ENCODE measurements at places on chromosomes 5 and 9. TPM values are rescaled to one million over a fixed set of nuclear protein-coding genes. Genes with fewer than 3 reads are reported as not detected.

GDF9 gene
- total RNA-seq, result not detected

GRCh38 chr9:134877541-134877940 is 3.1 kb upstream of the FCN2 start:
- DNase-seq, result peak; percentile 60

- no peak for DNase-seq
These were observed 101.0 kb downstream of the KCNT1 start for GRCh38 chr9:135802876-135803419.

FOXD4L6 gene
- total RNA-seq, result not detected

DNA sequence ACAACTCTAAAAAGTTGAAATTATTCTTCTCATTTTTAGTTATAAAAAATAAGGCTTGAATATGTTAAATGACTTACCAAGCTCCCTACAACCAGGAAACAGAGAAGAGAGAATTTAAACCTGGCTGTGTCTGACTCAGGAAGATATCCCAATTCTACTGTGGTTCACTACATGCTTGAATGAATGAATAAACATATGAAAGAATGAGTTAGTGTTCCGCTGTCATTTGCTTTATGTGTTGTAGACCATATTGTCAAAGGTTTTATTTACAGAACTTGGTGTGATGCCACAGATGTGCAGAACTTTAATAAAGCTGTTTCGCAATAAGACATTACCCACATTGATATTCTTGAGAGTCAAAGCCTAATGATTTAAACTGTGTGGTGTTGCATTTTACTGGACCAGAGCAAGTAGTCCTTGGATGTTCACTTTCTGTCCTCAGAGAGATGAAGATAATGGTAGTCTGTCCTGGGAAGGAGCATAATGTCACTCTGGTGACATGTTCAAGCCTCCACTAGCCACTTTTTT is 313.2 kb downstream of the TRIM32 start:
- no peak for DNase-seq

PCDHA7 gene
- 0.22 TPM for total RNA-seq

DNA sequence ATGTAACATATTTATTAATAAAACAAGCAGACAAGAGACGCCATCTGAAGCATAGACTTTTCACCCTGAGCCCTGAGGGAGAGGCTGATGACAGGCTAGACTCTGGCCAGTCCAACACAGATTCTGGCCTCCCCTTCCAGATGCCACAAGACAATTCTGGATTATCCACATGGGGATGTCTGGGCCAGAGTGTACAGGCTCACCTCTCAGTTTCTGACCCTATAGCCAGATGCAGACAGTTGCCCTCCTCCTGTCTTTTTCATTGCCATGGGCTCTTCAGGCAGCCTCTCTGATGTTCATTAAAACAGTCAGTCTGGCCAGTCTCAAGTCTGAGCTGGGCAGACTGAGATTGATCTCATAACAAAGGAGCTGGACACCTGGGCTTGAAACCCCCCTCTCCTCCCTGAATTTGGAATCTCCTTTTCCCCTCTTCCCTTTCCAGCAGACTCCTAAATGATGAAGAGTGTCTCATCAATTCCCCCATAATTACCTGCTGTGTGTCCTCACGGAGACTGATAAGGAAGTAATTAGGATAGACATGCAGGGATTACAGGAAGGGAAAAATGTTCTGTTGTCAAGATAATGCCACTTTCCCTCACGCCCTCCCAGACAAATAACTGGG is 89.6 kb downstream of the ASTN2 start:
- DNase-seq, result no peak

GRCh38 chr5:147751-148150 is 43.5 kb upstream of the LRRC14B start:
- no peak for DNase-seq

DNA sequence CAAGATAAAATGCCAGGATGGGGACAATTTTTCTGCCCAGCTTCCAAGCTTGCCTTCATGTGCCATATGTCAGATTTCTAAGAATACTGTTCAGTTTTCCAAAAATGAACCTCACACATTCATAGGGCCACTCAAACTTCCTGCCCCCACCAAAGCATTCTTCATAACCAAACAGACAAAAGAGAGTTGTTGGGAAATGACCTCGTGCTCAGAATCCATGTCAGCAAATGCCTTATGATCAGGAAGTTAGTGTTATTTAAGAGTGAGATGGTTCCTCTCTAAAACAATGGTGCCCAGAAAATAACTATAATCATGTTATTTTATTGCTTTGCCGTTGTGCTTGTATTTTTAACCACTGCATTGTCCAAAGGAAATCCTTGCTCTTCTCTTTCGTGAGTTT is 208.2 kb downstream of the ZNF608 start:
- no peak for DNase-seq

NTNG2 gene
- 2.0 TPM for total RNA-seq
